ENCODE measurements at places on chromosomes 12 and 14.

DNA sequence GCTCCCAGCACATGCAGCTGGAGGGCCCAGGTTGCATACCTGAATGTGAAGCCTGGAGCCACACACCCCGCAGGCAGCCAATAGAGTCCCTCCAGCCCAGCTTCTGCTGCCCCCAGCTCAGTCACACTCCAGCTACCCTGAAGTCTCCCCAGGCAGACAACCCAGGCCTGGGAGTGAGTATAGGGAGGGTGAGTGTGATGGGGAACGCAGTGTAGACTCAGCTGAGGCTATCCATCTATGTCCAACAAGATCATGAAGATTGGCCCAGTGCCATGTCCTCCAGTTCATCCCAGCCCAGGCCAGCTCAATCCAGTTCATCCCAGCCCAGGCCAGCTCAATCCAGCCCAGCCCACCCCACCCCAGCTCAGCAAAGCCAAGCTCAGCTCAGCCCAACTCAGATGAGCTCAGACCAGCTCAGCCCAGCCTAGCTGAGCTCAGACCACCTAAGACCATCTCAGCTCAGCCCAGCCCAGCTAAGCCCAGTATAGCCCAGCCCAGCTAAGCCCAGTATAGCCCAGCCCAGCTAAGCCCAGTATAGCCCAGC is 330.4 kb downstream of the TMEM121 start:
- no peak overlapping the region for H3K27ac ChIP-seq
- H3K27me3 ChIP-seq, result no peaks in the 10 kb centered on the region
- H3K4me3 ChIP-seq, result no peak overlapping the region
- no peaks in the 10 kb centered on the region for H3K36me3 ChIP-seq

GRCh38 chr12:95446506-95446900 is 27.4 kb upstream of the METAP2 start:
- no peaks in the 10 kb centered on the region for H3K36me3 ChIP-seq
- H3K27ac ChIP-seq, result no peak overlapping the region
- H3K4me1 ChIP-seq, result peaks cover 15% of the 10 kb centered on the region
- H3K27me3 ChIP-seq, result peaks cover 7% of the 10 kb centered on the region
- H3K4me3 ChIP-seq, result peak overlapping the region; percentile 34

- no peaks in the 10 kb centered on the region for H3K27me3 ChIP-seq
- peaks cover 36% of the 10 kb centered on the region for H3K36me3 ChIP-seq
- peaks cover 28% of the 10 kb centered on the region for H3K4me1 ChIP-seq
- no peak overlapping the region for H3K27ac ChIP-seq
Measured at GRCh38 chr14:74888164-74889158, 6.7 kb downstream of the DLST start.

- no peaks in the 10 kb centered on the region for H3K36me3 ChIP-seq
- no peak for DNase-seq
- H3K4me1 ChIP-seq, result peaks cover 6% of the 10 kb centered on the region
- no peak overlapping the region for H3K27ac ChIP-seq
- H3K4me3 ChIP-seq, result no peak overlapping the region
Measured at GRCh38 chr14:81454572-81455218, 54.6 kb upstream of the STON2 start.

DNA sequence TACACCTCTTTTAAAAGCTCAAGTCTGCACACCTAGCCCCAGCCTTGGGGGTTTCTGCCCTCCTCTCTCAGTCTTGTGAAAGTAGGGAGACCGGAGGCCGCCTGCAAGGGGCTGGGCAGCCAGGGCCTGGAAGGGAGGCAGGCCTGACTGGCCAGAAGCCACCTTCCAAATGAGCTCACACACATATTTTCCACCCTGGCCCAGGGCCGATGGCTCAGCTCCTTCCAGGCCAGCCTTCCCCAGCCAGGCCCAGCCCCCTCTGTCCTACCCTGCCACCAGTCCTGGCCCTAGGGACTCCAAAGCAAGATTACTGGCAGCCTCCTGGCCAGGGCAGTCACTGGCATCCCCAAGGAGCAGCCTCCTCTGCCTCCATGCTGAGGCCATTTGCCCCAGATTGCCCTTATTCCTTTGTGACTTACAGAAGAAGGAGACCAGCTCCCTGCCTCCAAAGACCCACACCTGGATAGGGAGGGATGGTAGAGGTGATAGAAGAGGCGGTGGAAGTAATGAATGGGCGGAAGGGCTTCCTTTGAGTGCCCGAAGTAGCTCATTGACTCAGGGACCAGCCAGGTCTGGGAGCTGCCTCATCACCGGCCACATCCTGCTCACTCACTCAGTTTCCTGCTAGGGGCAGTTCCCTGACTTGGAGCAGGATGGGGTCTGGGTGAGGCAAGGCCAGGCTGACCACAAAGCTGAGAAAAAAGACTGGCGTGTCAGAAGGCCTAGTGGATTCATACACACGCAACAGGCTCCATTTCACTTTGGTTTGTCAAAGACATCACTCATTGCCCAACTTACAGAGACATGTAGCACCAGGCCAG is 14.8 kb downstream of the MMP14 start:
- no peaks in the 10 kb centered on the region for H3K27me3 ChIP-seq
- no peaks in the 10 kb centered on the region for H3K36me3 ChIP-seq
- peaks cover 12% of the 10 kb centered on the region for H3K4me1 ChIP-seq

DNA sequence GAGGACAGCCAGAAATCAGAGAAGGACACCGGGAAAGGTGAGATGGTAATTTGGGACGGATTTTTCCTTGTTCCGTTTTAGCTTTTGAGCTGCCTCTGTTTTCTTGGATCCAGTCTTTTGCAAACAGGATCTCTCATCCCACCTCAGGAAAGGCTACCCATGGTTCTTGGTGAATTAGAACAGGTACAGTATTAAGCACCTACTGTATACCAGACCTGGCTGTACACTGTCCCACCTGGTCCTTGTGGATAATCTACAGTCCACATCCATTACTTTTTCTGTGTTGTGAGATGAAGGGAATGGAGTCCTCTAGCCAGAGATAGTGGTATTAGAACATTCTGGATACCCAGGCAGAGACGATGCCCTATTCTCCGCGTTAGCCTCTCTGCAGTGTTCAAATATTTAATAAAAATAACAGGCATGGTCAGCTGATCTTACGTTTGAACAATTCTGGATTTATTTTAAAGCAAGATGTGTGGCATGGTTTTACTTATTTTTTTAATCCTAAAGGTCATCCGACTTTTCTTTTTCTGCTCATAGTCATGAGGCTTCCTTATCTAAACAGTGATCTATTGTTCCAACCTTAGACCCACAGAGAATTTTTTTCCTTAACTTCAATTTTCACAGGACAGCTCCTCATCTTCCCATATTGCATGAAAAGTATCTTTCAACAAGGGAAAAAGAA is 18.8 kb downstream of the PLXNC1 start:
- no peak overlapping the region for H3K4me3 ChIP-seq
- H3K36me3 ChIP-seq, result no peaks in the 10 kb centered on the region
- H3K27ac ChIP-seq, result no peak overlapping the region
- no peak for DNase-seq
- H3K27me3 ChIP-seq, result peaks cover 57% of the 10 kb centered on the region

- H3K27ac ChIP-seq, result no peak overlapping the region
- 0 out of 2 replicates have a peak, but pooled peaks cover 2% of the 10 kb centered on the region for H3K27me3 ChIP-seq
- no peaks in the 10 kb centered on the region for H3K4me1 ChIP-seq
- DNase-seq, result no peak
Measured at GRCh38 chr14:101399737-101400517, 161.4 kb upstream of the DIO3 start.

DNA sequence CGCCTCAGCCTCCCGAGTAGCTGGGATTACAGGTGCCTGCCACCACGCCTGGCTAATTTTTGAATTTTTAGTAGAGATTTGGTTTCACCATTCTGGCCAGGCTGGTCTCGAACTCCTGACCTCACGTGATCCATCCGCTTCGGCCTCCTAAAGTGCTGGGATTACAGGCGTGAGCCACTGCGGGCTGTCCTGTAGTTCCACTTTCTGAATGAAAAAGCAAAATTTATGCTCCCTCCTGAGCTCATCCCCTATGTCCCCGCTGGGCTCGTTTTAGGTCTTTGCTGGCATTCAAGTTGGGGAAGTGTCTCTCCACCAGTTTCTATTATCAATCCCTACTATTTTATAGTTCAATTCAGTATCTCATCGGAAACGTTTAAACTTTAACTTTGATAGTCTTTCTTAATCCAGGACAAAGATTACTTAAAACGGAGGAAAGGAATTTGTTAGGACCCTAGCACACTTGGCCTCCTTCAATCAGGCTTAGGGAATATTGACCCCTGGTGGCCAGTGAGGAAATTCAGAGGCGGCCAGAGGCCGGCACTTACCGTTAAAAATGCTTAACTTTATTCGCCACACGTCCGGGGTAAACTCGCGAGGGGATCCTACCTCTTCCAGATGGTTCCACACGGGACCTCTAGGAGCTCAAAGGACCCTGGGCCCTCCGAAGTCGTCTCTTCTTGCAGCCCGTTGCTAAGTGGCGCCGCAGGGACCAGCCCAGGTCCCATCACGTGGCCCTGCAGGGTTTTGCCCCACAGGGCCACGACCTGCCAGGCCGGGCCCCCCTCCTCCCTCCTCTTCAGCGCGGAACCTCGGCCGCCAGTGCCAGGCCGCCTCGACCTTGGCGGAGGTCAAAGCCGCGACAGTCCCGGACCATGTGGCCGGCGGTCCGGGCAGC is 11.4 kb upstream of the DNAL1 start:
- peak; percentile 82 for DNase-seq
- no peaks in the 10 kb centered on the region for H3K4me1 ChIP-seq
- no peaks in the 10 kb centered on the region for H3K27me3 ChIP-seq
- peak overlapping the region; percentile 64 for H3K4me3 ChIP-seq

DNA sequence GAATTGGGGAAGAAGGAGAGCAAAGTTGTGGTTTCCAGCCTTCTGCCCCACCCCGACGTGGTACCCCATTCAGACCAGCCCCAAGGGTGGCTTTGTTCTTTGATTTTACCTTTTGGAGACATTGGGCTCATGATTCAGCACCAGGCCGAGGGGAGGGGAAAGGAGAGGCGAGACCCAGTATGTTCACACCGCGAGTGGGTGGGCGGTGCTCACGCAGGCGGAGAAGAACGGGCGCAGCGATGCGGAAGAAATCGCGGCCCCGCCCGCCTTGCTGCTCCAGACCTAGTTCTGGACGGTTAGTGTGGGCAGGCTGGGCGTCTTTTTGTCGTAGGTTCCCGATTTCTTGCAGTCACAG is 963 bp downstream of the ATL1 start:
- H3K4me3 ChIP-seq, result peak overlapping the region; percentile 62
- no peaks in the 10 kb centered on the region for H3K36me3 ChIP-seq
- peaks cover 3% of the 10 kb centered on the region for H3K27me3 ChIP-seq
- H3K27ac ChIP-seq, result no peak overlapping the region

DNA sequence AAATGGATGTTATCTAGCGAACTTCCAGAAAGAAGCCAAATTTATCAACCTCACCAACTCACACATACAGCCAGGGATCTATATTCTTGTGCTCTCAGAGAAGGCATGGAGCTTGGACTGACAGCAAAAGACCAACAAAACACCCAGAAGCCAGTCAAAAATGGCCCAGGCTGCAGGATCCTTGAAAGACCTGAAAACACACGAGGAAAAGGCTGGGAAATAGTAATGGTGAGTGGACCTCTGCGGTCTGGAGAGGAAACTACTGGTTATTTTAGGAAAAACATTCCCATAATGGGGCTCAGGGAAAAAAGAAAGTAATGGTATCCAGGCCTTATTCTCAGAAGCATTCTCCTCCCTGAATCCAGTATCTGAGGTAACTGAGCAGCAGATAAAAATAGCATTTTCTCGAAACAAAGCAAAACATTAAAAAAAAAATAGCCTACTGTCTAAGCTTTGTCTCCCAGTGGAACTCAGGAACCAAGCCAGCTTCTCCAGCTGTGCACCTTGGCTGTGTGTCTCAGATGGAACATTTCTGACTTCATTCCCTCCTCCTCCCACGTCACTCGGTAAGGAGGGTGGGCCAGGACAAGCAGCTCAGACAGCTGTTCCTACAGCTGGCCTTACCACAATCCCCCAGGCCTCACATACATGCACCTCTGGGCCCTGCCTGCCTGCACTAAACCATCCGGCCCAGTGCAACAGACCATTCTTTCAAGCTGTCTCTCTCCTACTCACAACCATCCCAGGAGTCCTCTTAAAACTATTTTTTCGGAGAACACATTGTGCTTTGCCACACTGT is 249.9 kb downstream of the DAD1 start:
- H3K4me3 ChIP-seq, result no peak overlapping the region
- peaks cover 5% of the 10 kb centered on the region for H3K4me1 ChIP-seq
- no peaks in the 10 kb centered on the region for H3K36me3 ChIP-seq
- H3K27me3 ChIP-seq, result no peaks in the 10 kb centered on the region

- H3K27ac ChIP-seq, result no peak overlapping the region
- DNase-seq, result no peak
- H3K4me1 ChIP-seq, result no peaks in the 10 kb centered on the region
- peaks cover 15% of the 10 kb centered on the region for H3K36me3 ChIP-seq
- no peaks in the 10 kb centered on the region for H3K27me3 ChIP-seq
- H3K4me3 ChIP-seq, result no peak overlapping the region
Measured at GRCh38 chr12:120784804-120785203, 59.2 kb downstream of the ACADS start.

GRCh38 chr14:43671716-43672485 is 835.2 kb downstream of the FSCB start:
- no peaks in the 10 kb centered on the region for H3K36me3 ChIP-seq
- no peak for DNase-seq
- no peak overlapping the region for H3K27ac ChIP-seq
- no peaks in the 10 kb centered on the region for H3K4me1 ChIP-seq
- no peak overlapping the region for H3K4me3 ChIP-seq

- H3K27ac ChIP-seq, result peak overlapping the region; percentile 67
- H3K4me1 ChIP-seq, result peaks cover 5% of the 10 kb centered on the region
- no peaks in the 10 kb centered on the region for H3K36me3 ChIP-seq
- DNase-seq, result no peak
- peak overlapping the region; percentile 83 for H3K4me3 ChIP-seq
- H3K27me3 ChIP-seq, result no peaks in the 10 kb centered on the region
Measured at GRCh38 chr12:93676408-93677194, 574 bp upstream of the CRADD start.

DNA sequence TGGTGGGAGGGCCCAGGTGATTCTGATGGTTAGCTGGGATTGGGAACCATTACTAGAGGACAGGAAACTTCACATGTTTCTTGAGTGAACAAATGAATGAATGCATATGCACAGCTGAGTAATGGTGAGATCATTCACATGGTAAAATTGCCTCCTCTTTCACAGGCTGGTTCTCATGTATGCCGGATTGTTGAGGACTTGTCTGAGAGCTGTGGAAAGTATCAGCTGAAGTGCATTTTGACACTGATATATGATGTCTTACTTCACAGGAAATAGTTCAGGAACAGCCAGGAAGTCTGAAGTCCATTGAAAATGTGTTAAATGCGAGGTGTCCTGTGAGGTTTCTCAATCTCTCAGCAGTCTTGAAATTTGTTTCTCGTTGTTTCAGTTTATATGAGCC is 77.6 kb upstream of the DACT1 start:
- no peaks in the 10 kb centered on the region for H3K36me3 ChIP-seq
- 0 out of 2 replicates have a peak, but pooled peaks cover 2% of the 10 kb centered on the region for H3K4me1 ChIP-seq
- H3K27ac ChIP-seq, result no peak overlapping the region

GRCh38 chr12:22692964-22693555 is 68.1 kb downstream of the ETNK1 start:
- H3K36me3 ChIP-seq, result no peaks in the 10 kb centered on the region
- no peak overlapping the region for H3K27ac ChIP-seq
- peaks cover 2% of the 10 kb centered on the region for H3K4me1 ChIP-seq

DNA sequence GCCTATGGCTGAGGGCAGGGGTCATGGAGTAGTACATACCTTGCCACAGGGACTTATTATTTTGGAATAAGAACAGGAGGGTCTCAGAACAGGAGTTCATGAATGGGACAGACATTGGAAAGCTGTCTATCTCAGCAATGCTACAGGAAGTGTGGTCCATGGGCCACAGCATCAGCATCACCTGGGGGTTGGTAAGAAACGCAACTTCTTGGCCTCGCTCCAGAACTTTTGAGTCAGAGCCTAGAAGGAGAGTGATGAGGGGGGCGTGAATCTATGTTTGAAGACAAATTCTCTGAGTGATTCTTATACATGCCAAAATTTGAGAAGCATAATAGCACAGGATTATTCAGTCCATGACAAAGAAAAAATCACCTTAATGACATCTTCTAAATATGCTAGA is 156.6 kb downstream of the RPAP3 start:
- DNase-seq, result no peak
- H3K36me3 ChIP-seq, result no peaks in the 10 kb centered on the region
- H3K27ac ChIP-seq, result no peak overlapping the region
- no peak overlapping the region for H3K4me3 ChIP-seq
- no peaks in the 10 kb centered on the region for H3K27me3 ChIP-seq
